ENCODE measurements at places on chromosomes 7 and 10.
A peak's percentile ranks its signal among the peaks of the same experiment; 100 is the strongest.

- no peak for DNase-seq
Measured at GRCh38 chr7:122546496-122546895, 152.4 kb downstream of the RNF133 start.

GRCh38 chr7:147896121-147896520 is 694.4 kb upstream of the C7orf33 start:
- no peak for DNase-seq

DNA sequence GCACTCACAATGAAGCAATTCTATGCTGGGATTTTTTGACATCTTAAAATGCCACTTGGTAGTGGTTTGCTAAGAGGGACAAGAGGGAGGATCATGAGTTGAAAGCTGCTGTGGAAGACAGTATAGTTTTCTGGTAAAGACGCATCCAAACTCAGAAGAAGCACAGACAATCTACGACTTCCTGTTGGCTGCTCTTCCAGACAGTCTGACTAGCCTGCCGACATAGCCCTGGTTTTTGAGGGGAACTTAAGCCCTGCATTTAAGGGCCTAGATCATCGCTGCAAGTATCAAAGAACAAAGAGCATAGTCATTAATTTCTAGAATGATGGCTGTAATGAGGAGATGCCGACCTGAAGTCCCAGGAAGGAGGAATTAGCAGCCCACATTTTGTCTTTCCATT is 99.9 kb upstream of the IKZF1 start:
- DNase-seq, result no peak

DNA sequence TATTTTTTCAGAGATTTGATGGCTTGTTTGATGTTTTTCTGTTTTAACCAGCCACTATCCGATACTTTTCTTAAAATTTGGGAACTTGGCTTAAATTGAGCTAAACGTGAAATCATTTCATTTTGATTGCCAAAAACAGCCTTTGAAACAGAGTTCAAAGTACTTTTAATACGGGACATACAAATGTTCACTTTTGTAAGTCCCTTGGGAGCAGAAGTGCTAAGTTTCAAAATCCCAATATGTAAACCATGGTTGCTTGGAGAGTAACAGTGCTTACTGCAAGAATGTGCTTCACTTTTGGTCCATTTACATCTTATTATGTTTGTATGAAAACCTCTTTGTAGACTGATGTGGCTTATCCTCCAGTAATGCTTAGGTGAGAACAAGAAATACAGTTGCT is 10.9 kb downstream of the PNPLA8 start:
- DNase-seq, result no peak

- DNase-seq, result no peak
Measured at GRCh38 chr7:21352540-21353387, 75.1 kb upstream of the SP4 start.

GRCh38 chr10:21895932-21896331 is 107.6 kb downstream of the DNAJC1 start:
- no peak for DNase-seq

GRCh38 chr7:14414274-14414986 is 425.0 kb upstream of the ETV1 start:
- DNase-seq, result no peak

- DNase-seq, result peak; percentile 52
Measured at GRCh38 chr10:88064608-88065382, 201.4 kb downstream of the PTEN start.

DNA sequence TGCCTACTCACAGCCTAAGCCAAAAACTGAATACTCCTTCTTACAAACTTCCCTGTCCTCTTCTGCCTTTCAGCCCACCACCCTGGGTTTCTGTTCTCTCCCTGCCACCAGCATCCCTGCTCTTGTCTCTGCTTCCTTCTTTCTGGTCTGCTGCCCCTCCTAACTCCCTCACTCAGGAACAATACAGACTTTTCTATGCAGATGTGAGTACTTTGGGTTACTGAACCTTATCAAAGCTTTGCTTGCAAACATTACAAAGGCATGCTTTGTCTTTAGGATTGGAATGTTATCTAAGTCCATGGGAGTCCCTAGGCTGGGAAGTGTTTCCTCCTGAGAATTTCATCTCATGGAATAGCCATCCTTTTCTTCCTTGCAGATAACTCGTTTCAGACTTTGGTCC is 28.9 kb downstream of the CNNM1 start:
- DNase-seq, result no peak
